ENCODE measurements at places on chromosomes 5 and 9.

DNA sequence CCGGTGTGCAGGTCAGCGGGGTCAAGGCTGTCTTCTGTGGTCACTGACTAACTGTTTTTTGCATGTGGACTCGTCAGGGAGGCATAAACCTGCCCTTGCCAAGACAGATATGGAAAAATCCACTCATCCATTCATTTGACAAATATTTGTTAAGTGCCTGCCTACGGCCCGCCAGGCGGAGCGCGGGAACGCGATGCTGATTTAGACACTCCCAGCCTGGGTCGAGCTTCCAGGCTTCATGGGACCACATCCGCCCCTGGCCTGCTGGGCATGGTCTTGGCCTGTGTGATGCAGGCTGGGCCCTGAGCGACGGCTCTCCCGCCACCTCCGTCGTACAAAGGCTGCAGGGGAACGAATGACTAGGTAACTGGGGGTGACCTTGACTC lies 18.1 kb downstream of the MYMK start:
- no peak for DNase-seq

DNA sequence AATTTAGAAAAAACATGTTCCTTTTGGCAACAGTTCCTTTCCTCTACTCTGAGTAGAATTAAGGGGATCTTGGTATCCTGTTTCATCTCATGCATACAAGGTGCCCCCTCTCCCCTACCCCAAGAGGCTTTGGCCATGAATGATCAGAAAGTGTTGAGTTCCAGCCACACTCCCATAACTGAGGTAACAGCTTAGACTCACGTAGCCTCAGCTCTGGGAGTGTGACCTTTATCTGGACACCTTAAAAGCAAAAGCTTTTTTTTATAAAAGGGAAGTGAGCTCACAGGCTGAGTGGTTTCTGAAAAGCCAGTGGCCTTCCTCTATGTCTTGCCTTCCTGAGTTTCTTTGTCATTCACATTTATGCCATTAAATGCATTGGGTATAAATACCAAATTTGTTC lies 900 bp upstream of the HAVCR2 start:
- DNase-seq = no peak

DNA sequence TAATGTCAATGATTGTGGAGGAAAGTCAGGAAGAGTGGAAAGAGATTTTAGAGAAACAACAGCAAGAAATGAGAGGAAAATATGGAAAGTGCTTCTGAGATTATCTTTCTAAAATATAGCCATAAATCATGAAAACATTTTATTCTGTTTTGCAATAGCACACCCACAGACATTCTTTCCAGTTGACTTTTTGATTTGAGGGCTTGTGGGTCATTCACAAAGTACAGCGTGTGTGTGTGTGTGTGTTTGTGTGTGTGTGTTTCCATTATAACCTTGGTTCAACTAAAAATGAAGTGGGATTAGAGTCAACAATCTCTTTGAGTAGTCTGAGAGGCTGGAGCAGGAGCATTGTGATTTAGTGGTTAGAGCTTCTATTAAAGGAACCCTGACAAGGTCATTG lies 116.6 kb upstream of the GAS1 start:
- DNase-seq = no peak

DNA sequence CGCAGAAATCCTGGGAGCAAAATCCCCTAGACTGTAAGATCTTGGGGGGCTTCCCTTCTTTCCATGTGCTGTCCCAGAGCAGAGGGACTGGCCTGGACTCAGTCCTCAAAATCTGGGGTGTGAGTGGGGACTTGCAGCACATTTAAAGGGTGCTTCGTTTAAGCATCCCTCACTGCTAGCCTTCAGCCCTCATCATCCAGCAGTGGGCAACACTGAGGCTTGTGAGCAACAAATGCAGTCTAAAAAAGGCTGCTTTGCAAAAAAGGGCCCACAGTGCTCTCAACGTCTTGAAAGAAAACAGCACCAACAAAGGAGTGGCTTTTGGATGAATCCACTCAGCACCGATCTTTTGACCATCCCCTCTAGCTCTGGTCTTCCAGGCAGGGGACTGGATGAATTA lies 128.3 kb upstream of the TBC1D2 start:
- no peak for DNase-seq

GRCh38 chr9:5999443-6000101 lies 15.9 kb downstream of the RANBP6 start:
- no peak for DNase-seq

GRCh38 chr9:134640506-134641172 lies 964 bp upstream of the COL5A1 start:
- no peak for DNase-seq
